ENCODE measurements at places on chromosomes 3 and 15.

DNA sequence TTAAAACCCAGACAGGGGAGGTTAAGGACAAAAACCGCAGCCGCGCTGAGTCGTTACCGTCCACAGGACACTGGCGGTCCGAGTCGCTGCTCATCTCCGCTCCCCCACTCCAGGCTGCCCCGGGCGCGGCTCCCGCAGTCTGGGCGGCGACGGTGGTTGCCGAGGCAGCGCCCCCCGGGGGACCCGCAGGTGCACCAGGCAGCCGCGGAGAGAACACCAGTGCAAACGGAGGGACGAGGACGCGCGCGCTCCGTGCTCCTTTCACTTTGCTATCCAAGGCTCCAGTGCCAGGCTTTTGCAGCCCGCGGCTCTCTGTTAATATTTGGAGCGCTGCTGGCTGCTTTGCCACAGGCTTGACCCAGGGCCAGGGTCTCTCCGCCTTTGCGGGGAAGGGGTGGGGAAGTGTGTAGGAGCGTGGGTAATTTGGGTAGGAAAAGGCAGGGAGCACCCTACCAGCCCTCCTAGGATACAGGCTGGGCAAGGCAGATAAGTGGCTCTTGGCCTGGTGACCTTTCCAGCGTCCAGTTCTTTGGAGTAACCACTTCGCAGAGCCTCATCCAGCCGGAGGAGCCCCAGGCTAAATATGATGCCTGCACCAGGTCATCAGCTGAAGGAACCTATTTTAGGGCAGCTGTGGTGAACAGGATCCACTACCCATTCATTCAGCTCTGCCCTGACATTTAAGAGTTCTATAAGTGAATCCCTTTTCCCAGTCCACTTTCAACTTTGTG lies at the start of gene GADL1:
GADL1 (minus strand) TSS at position 141 of the 731 bp plus-strand sequence; CDS start at position 94, 47 bp downstream.
- peak; percentile 13 for DNase-seq

DNA sequence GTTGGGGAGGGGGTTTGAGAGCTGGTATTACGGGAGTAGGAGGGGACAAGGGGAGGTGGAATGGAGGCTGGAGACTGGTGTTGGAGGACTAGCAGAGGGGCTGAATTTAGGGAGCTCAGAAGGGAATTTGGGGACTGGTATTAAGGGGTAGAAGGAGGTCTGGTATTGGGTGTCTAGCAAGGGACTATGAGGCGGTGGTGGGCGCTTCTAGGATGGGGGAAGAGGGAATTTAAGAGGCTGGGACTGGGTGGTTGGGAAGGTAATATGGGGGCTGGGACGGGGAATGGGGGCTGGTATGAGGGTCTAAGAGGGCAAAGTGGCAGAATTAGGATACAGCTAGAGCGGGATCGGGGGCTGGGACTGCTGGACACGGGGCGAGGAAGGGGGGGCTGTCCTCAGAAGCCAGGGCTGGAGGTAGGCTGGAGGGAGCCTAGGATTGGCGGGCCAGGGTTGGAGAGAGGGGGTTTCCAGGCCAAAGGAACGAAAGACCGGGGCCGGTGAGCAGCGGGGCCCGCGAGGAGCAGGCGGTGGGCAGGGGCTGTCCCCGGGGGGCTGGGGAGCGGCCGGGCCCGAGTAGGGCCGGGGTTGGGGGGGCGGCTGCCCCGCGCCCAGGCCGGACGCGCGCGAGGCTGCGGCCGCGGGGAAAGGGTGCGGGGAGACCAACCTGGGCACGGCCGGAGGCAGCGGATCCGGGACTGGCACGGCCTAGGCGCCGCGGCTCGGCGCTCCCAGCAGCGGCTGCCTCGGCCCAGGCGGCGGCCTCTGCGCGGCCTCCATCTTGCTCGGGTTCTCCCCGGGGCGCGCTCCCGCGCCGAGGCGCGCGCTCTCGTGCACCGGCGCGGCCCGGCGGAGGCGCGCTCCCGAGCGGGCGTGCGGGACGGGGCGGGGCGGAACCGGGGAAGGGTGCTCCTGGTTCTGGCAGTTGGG lies at the start of gene LHFPL4:
LHFPL4 (minus strand) TSS at position 802 of the 927 bp plus-strand sequence. CDS start 1,143 bp downstream, outside the sequence.
- peak; percentile 55 for DNase-seq

DNA sequence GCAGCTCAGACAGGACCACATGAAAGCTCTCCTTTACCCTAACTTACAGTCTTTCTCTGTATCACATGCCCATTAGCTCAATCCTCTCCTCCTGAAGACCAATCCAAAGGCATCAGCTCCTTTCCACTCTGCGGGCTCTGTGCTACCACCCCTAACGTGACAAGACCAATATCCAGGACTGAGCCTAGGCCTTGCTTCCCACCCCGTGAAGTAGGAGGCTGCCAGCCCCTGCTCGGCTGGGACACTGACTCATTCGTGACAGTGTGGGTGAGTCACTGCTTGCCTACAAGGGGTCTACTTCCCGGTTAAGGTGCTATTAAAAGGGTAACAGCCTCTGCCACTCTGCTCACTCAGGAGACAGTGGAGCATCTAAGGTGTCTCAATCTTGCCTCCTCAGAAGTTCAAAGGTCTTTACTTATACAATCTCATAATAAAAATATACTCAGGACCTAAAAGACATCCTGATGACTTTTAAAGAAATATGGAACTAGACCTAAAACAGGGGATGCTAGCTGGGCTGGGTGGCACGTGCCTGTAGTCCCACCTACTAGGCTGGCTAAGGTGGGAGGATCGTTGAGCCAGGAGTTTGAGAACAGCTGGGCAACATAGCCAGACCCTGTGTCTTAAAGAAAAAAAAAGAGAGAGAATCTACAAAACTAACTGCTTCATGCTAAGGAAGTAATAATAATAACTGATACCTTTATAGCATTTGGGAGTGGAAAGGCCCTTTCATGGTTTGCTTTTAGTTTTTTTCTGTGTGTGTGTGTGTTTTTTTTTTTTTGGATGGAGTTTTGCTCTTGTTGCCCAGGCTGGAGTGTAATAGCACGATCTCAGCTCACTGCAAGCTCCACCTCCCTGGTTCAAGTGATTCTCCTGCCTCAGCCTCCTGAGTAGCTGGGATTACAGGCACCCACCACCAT lies 55.0 kb downstream of the TMEM44 start:
- no peak for DNase-seq

- DNase-seq: no peak
These were observed 237.4 kb upstream of the LRTM1 start for GRCh38 chr3:55165278-55165677.

- DNase-seq: no peak
These were observed 141.8 kb downstream of the OPA1 start for GRCh38 chr3:193734737-193735366.

GRCh38 chr3:185586686-185587039 lies 568 bp downstream of the SENP2 start:
- DNase-seq: no peak

GRCh38 chr3:172550347-172550943 lies 27.2 kb upstream of the TNFSF10 start:
- no peak for DNase-seq

DNA sequence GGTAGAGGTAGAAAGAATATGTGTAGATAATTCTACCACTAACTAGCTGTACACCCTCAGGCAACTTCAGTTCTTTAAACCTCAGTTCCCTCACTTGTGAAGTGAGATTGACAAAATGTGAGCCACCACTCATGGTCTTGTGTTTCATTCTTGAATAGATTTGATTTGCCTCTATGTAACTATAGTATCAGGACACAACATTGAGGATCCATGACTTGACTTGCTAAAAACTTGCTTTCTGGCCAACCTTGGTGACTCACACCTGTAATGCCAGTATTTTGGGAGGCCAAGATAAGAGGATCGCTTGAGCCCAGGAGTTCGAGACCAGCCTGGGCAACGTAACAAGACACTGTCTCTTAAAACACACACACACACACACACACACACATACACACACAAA lies 115.8 kb upstream of the FLNB start:
- DNase-seq: no peak

GRCh38 chr3:2372306-2372705 lies 273.6 kb downstream of the CNTN4 start:
- no peak for DNase-seq

- peak; percentile 79 for DNase-seq
These were observed 3.0 kb upstream of the CD80 start for GRCh38 chr3:119562307-119562961.

DNA sequence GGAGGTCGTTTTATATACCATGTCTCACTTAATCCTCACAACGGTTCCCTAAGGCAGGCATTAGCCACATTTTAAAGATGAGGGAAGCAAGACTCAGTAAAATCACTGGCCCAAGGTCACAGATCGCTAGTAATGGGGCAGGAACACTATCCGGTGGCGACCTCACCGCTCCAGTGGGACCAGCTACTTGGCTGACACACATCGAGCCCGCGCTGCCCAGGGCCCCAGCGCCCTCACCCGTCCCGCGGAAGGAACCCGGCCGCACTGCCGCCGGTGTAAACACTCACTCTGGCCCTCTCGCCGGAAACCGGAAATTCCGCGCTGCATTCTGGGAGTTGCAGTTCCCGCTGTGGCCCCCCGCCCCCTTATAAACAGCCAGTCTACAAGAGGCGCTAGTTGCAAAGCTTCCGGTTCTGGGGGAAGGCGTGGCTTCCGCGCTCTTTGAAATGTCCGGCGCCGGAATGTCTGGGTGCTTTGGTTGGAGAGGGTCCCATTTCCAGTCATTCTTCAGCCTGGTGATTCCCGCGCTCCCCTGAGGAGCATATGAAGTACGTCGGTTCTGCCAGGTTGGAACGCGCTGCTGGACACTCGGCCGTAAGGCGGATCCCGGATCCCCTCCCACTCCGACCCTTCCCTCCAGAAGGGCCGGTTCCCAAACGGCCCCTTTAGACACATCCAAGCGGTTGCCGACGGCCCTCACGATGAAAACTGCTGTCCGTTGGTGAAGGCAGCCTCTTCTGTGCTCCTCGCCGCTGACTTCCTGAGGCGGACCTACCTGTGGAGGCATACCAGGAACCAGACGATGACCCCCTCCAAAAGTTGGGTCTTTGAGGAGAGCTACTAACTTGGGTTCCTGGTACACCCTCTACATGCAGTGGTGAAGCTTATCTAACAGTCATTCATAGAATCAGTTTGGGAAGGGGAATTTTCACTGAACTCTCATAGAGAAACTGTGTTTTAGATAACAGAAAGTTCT lies at the start of gene UBL7:
UBL7 (minus strand) TSS at position 290 of the 976 bp plus-strand sequence. CDS start 2,293 bp downstream, outside the sequence.
- DNase-seq: peak; percentile 93

GRCh38 chr3:126373682-126374601 lies 16.7 kb upstream of the KLF15 start:
- no peak for DNase-seq

DNA sequence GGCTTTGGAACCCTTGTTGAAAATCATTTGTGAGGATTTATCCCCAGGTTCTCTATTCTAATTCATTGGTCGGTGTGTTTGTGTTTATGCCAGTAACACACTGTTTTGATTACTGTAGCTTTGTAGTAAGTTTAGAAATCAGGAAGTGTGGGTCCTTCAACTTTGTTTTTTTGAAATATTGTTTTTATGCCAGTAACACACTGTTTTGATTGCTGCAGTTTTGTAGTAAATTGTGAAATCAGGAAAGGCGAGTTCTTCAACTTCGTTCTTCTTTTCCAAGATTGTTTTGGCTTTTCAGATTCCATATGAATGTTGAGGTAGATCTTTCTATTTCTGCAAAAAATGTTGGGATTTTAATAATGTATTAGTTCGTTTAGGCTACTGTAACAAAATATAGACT lies 314.6 kb downstream of the RPLP1 start:
- DNase-seq: no peak

- no peak for DNase-seq
These were observed 14.3 kb downstream of the EEFSEC start for GRCh38 chr3:128167646-128167972.

GRCh38 chr3:131883711-131884407 lies 151.0 kb downstream of the CPNE4 start:
- DNase-seq: no peak
